ENCODE measurements at places on chromosomes 3 and 15. TPM values are rescaled to one million over a fixed set of nuclear protein-coding genes. Genes with fewer than 3 reads are reported as not detected.

The RHOV gene
- not detected for total RNA-seq

The HRG gene
- total RNA-seq = not detected

The ERC2 gene
- total RNA-seq = not detected

The SMAD6 gene
- total RNA-seq = 0.38 TPM

The PSTPIP1 gene
- 218 TPM for total RNA-seq

The LRRC31 gene
- total RNA-seq = not detected

The SLC30A4 gene
- 9.5 TPM for total RNA-seq

The PLAAT1 gene
- not detected for total RNA-seq

The ZNF860 gene
- total RNA-seq = not detected

The CD96 gene
- total RNA-seq = 166 TPM

The NPAP1 gene
- total RNA-seq = not detected

The DUOX1 gene
- not detected for total RNA-seq

The PARP15 gene
- total RNA-seq = 198 TPM

The BNC1 gene
- not detected for total RNA-seq

The AADACL2 gene
- total RNA-seq = not detected

All from natural killer cell (primary cell).